GM23248 (cell line): ENCODE measurements at places on chromosomes 16 and 17. TPM values are rescaled to one million over a fixed set of nuclear protein-coding genes. Genes with fewer than 3 reads are reported as not detected.

DNA sequence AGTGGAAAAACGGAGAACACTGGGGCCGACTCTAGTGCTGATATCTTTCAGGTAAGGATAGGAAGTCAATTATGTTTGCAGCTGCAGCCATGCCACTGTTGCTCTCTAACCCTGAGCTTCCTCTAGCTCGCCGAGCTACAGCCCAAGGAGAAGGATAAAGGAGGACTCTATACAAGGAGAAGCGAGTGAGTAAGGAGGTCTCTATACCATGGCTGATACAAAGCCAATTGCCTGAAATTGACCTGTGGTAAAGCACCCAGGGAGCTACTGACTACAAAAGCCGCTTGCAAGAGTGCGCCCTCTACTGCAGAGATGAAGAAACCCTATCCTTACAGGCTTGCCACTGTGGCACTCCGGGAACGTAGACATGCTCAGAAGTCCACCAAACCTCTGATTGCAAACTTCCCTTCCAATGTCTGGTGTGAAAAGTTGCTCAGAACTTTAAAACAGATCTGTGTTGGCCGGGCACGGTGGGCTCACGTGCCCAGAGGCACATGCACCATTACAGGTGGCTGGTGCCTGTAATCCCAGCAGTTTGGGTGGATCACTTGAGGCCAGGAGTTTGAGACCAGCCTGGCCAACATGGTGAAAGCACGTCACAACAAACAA lies 10.8 kb upstream of the SLC46A1 start:
- H3K36me3 ChIP-seq = no peaks in the 10 kb centered on the region
- no peaks in the 10 kb centered on the region for H3K4me1 ChIP-seq
- DNase-seq = peak; percentile 81
- no peak overlapping the region for H3K4me3 ChIP-seq
- H3K27me3 ChIP-seq = peaks cover 23% of the 10 kb centered on the region

GRCh38 chr16:79047337-79047736 lies 553.2 kb downstream of the MAF start:
- DNase-seq = no peak
- no peak overlapping the region for H3K27ac ChIP-seq
- H3K27me3 ChIP-seq = no peaks in the 10 kb centered on the region
- H3K4me3 ChIP-seq = no peak overlapping the region

- no peaks in the 10 kb centered on the region for H3K27me3 ChIP-seq
- peak; percentile 33 for DNase-seq
- no peaks in the 10 kb centered on the region for H3K36me3 ChIP-seq
Observed at GRCh38 chr16:2475413-2476344, 752 bp downstream of the TBC1D24 start.

DNA sequence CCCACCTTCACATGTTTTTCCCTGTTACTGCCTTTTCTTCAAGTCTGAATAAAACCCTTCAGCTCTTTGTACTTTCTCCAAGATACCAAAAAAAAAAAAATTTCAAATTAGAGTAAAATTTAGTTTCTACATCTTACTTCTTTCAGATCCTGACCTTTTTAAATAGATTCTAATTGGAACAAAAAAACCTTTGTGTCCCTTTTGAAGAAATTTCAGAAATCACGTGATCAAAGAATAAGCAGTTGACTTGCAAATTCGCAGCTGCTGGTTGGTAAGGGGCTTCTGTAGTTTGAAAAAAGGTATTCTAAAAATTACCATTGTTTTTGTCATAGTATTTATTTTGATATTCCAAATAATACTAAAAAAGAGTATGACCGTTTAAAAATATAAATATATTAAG lies 71.7 kb downstream of the CDC27 start:
- H3K36me3 ChIP-seq = peaks cover 9% of the 10 kb centered on the region
- H3K4me1 ChIP-seq = peaks cover 32% of the 10 kb centered on the region
- no peak overlapping the region for H3K27ac ChIP-seq
- no peaks in the 10 kb centered on the region for H3K27me3 ChIP-seq
- DNase-seq = no peak

DNA sequence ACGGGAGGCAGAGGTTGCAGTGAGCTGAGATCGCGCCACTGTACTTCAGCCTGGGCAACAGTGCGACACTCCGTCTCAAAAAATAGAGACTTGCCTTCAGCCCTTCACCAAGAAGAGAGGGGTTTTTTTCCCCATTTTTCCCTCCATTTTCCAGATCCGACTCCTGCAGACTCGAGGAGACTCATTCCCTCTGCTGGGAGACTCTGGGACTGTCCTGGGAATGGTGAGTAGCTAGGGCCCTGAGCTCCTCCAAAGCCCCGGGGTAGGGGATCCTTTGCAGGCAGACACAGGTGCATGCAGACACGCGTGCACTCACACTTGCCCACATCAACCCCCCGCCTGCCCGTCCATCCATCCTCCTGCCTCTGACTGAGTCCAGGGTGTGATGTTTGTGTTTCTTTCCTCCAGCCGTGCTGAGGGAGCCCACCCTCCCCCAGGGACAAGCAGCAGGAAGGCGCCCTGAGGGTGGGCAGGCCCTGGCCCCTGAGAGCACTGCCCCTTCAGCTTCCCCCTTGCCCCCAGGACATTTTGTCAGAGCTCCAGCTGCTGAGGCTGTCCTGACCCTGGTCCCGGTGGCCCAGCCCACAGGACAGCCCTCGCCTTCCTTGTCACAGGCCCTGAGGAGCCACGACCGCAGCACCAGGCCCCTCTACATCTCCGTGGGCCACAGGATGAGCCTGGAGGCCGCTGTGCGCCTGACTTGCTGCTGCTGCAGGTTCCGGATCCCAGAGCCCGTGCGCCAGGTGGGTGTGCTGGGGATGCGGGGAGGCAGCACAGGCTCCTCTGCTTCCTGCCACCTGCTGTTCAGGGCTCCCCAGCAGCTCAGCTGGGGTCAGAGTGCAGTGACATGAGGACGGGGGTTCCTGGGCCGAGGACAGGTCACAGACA lies 10.2 kb downstream of the ENDOV start:
- H3K27me3 ChIP-seq = no peaks in the 10 kb centered on the region
- no peak overlapping the region for H3K27ac ChIP-seq
- DNase-seq = no peak
- H3K4me1 ChIP-seq = no peaks in the 10 kb centered on the region

- no peak overlapping the region for H3K27ac ChIP-seq
- H3K27me3 ChIP-seq = peaks cover 36% of the 10 kb centered on the region
- H3K4me3 ChIP-seq = no peak overlapping the region
- H3K36me3 ChIP-seq = no peaks in the 10 kb centered on the region
Observed at GRCh38 chr17:7443499-7444485, 1.1 kb upstream of the CHRNB1 start.

GRCh38 chr16:69663846-69664245 lies 62.5 kb downstream of the NQO1 start:
- H3K27me3 ChIP-seq = no peaks in the 10 kb centered on the region
- H3K36me3 ChIP-seq = peaks cover 42% of the 10 kb centered on the region
- peak; percentile 9 for DNase-seq
- no peaks in the 10 kb centered on the region for H3K4me1 ChIP-seq

GRCh38 chr17:31296142-31296541 lies 897 bp downstream of the OMG start:
- no peak overlapping the region for H3K27ac ChIP-seq
- H3K4me1 ChIP-seq = no peaks in the 10 kb centered on the region
- peaks cover 7% of the 10 kb centered on the region; the same call in 1 of the 2 replicates for H3K36me3 ChIP-seq
- DNase-seq = no peak
- no peak overlapping the region for H3K4me3 ChIP-seq
- H3K27me3 ChIP-seq = no peaks in the 10 kb centered on the region

DNA sequence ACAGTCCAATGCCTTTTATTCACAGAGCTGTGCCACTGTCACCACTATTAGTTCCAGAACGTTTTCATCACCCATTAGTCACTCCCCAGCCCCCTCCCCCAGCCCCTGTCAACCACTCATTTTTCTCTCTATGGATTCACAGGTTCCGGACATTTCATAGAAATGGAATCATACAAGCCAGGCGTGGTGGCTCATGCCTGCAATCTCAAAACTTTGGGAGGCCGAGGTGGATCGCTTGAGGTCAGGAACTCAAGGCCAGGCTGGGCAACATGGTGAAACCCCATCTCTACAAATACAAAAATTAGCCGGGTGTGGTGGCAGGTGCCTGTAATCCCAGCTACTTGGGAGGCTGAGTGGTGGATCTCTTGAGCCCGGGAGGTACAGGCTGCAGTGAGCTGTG lies 759 bp upstream of the PAM16 start:
- H3K4me3 ChIP-seq = peak overlapping the region; percentile 89
- no peaks in the 10 kb centered on the region for H3K27me3 ChIP-seq
- H3K4me1 ChIP-seq = peaks cover 19% of the 10 kb centered on the region
- DNase-seq = peak; percentile 69
- peak overlapping the region; percentile 79 for H3K27ac ChIP-seq

Gene IL17C
- total RNA-seq = not detected in 2 replicates

Gene CDC42EP4
- total RNA-seq = 30.6 and 34.6 TPM in 2 replicates

Gene CLEC18B
- 0.22 TPM in 1 of 2 replicates, not detected in the other for total RNA-seq

Gene TP53TG3
- not detected in 2 replicates for total RNA-seq

Gene SOST
- total RNA-seq = not detected in 2 replicates
